Activated CD4-positive, alpha-beta T cell treated with anti-CD3 and anti-CD28 coated beads, Interleukin-2, amount 50 U/mL, for 1 hour (primary cell): ENCODE measurements at places on chromosomes 1 and 21.

DNA sequence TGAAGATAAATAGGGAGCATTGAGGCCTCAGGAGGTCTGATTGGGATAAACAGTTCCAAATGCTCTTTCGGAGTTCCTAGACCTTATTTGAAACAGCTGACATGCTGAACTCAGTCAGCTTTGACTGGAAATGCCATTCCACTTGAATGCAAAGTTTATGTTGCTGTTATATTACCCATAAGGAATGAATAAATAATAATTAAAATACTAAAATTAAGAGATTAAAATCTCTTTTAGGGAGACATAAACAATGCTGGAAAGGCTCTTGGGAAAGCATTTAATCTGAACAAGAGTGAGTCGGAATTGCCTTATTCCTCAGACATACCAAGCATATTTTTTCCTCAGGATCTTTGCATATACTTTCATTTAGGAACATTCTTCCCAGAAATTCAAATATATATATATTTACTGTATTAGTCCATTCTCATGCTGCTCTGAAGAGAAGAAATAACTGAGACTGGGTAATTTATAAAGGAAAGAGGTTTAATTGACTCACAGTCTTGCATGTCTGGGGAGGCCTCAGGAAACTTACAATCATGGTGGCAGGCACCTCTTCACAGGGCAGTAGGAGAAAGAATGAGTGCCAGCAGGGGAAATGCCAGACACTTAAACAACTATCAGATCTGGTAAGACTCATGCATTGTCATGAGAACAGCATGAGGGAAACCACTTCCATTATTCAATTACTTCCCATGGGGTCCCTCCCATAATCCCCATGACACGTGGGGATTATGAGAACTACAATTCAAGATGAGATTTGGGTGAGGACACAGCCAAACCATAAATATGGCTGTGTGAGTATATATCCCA lies 318.2 kb upstream of the PLXNA2 start:
- no peak for DNase-seq

GRCh38 chr1:188715566-188715965 lies 1762.1 kb downstream of the BRINP3 start:
- DNase-seq = no peak

- DNase-seq = no peak
Observed at GRCh38 chr21:41752231-41752681, 14.6 kb downstream of the RIPK4 start.

DNA sequence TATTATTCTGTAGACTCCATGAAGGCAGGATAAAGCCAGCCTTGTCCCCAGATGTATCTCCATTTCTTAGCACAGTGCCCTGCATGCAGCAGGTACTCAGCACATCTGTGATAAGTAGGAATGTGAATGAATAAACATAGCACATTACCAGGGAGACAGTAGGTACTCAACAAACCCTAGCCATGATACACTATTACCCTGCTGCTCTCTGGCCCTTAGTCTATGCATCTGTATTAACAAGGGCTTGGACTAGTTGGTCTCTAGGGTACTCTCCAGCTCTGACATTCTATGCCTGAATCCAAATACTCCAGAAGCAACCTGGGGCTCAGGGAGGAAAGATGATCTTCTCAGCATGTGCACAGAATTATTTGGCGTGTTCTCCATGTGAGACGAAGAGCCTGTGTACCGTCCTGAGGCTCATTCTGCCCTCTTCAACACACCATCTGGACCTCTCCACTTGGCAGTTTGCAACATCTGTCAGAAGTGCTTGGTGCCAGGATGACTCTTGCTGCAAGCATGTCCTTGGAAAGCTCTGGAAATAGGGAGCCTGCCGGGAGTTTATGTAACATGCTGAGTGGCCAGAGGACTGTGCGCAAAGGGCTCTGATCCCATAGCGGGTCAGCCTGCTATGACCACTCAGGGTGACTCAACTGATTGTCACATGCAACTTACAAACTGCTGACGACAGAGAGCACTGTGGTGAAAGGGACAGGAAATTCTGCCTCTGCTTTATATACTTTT lies 228.2 kb upstream of the USP24 start:
- DNase-seq = no peak

DNA sequence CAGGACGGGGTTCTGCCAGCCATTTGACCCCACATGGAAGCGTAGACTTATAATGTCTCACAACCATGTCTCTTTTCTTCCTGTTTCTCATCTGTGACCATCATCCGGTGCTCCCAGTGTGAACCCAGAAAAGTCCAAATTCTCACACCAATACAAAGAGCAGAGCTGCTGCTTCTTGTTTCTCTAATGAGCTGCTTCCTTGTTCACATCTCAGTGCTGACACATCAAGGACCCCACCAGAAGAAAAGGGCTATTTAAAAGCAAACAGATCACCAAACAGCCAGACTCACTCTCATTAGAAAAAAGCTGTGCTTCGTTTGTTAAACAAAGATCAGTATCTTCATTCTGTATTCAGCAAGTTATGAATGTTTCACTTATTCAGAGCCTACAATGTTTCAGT lies 835 bp upstream of the LCE1D start:
- DNase-seq = no peak

GRCh38 chr1:230857822-230858221 lies 10.5 kb downstream of the C1orf198 start:
- DNase-seq = no peak

DNA sequence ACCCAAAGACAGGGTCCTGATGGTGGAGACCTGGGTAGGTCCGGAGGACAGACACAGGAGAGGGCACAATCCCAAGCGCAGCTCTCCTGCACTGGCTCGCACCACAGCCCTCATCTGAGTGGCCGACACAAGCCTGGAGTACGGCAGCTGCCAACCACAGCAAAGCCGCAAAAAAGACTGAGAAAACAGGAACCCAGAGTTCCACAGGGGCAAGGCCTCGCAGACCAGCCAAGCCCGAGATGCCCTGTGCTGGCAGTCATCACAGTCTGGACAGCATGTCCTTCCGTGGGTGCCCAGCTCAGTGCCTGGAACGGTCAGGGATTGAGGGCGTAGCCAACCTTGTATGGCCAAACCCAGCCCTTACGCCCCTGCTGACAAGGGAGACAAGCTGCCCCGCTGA lies 11.4 kb downstream of the ZBTB48 start:
- no peak for DNase-seq

DNA sequence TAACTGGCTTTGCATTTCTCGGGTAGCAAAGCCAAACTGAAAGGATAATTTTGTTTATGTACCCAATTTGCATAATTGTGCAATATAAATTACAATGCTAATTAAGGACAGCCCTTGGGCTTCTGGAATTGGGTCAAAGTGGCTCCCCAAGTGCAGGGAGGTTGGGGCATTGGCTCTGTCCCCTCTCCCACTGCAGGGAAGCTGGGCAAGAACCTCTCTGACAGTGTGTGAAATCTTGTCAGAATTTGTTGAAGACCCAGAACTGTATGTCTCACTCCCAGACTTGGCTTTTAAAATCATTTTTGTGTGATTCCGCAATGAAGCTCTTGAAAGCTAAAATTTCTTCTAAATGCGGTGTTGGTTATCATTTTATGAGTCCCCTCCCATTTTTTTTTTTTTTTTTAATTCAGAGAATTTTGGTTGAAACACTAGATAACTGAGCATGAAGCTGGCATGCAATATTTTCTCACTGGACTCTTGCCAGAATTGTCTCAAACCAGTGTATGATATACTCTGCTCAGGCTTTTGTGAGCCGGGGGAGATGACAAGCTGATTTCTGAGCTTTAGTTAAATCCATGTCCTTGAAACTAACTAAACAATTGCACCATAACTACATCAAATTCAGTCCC lies 878.9 kb upstream of the CXADR start:
- no peak for DNase-seq

- DNase-seq = no peak
Observed at GRCh38 chr1:43779266-43779665, 71.9 kb downstream of the ST3GAL3 start.

DNA sequence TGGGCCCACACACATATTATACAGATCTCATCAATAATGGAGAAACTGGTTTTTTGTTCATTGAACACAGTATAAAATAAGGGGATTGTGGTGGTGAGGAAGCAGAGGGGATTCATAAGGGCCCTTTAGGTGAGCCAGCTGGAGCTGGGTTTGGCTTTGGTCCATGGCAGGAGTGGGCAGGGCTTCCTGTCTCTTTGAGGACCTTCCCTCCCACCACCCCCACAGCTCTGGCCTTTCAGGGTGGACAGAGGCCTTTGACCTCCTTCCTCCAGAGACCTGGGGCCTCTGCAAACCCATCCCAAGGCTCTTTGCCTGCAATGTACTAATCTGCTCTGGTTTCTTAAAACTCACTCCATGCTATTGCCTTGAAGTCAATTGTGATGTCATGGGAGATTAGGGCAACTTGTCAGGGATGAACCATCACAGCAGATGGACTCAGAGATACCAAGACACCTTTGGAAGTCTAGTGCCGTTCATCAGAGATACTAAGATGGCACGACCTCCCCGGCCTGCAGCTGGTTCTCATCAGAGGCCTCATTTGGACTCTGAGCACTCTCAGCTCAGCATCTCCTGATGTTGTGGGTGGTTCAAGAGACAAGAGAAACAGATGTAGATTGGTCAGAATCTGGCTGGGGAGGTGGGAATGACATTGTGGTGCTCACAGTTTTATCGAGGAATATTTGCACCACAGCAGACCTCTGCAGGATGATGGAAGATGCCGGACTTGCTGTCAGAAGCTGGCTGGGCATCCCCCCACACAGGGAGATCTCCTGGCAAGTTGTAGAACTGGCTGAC lies 37.9 kb downstream of the LHX4 start:
- DNase-seq = no peak

- no peak for DNase-seq
Observed at GRCh38 chr1:201088901-201089525, 23.2 kb downstream of the CACNA1S start.

DNA sequence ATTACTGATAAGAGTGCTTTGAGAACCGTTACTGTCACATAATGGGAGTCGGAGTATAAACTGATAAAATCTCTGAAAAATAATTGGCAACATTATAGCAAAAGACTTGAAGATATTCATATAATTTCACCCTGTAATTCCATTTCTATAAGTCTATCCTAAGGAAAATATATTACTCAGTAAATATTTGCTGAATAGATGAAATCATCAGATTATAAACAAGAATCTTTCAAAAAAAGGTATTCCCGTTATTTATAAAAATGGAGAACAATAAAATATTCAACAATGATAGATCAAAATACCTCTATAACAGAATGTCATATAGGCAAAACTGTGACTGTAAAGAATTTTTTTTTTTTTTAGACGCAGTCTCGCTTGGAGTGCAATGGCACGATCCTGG lies 42.4 kb upstream of the PTCH2 start:
- DNase-seq = no peak

DNA sequence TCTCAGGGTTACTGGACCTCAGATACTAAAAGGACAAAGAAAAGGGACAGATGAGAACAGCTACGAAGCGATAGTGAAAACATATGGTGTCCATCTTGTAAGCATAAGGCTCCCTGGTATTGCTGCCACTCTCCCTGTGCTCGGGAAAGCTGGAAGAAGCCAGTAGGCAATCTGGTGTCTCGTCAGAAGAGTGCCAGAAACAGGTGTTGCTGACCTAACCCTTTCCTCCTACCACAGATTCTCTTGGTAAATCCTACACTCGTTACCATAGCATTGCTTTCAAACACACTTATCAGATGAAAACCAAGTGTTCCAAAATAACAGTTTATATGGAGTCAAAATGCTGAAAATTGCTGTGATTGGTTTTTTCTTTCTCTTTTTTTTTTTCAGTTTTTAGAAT lies 146.3 kb downstream of the NRIP1 start:
- no peak for DNase-seq

DNA sequence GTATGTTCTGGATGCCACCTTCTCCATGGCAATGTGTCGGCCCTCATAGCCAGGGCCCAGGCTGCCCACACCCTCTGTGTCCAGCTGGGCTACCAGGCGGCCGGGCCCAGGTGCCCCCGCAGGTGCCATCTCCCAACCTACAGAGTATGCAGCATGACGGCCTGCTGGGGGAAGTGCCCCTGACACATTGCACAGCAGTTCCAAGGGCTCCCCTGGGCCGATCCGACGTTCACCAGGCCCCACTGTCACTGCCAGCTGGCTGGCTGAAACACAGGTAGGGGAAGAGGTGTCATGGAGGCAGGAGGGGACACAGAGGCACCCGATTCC lies 5.4 kb downstream of the IGSF8 start:
- DNase-seq = no peak

DNA sequence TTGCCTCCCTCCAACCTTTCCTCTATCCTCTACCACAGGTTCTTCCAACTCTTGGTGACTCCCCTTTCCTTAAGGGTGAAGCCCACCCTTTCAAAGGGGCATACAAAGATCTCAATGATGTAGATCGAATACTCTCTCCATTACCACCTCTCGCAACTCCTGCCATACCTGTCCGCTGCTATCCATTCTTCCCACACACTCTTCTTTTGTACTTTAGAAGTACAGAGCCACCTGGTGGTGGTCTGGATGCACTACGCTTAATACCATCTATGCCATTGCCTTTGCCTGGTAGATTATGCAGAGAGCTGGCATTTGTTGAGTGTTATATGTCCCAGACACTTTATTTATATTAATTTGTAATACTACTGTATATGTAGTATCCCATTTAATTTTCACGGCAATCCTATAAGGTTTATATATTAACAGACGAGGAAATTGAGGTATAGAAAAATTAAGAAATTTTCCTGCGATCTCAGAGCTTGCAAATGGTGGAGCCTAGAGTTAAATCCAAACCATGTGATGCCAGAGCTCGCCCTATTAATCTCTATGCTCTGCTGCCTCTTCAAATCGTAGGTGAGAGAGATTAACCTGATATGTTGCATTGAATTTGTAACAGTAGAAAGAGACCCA lies 22.9 kb downstream of the TSHB start:
- DNase-seq = peak; percentile 60

GRCh38 chr1:91872000-91872399 lies 14.0 kb downstream of the TGFBR3 start:
- no peak for DNase-seq

DNA sequence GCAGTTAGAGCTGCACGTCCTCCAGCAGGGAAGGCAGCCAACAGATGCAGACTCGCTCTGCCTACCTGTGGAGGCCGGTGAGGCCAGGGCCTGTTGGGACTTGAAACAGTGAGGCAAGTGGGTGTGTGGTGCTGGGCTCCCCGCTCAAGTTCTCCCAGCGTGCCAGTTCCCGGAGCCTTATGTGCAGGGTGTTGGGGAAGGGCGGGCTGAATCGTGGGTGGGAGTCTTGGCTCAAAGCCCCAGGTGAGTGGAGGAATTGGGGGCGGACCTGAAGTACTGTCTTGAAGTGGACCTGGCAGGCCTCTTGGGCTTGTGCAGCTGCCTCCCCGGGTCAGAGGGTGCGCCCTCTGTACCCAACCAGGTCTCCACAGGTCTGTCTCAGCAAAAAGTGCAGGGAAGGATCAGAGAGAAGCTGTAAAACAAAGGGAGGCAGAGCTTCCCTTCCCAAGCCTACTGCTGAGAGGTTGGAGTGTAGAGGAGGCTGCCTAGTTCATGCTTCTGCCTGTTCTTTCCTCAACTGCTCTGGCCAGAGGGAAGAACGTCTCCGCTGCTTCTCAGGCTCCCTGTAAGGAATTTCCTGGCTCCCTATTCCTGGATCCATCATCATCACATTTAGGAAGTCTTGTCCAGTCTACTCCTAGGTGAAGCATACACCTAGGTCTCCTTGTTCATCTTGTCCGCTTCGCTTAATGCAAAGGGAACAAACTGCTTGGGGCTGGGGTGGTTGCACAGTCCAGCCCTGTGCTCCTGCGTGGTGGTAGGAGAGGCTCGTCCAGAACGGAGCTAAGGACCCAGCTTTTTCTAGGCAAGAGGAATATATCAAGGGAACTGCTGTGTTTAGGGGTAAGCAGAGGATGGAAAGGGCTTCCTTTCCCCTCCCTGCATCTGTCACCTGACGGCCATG lies 14.9 kb downstream of the UTP11 start:
- DNase-seq = no peak

- no peak for DNase-seq
Observed at GRCh38 chr1:93056214-93056613, 22.9 kb upstream of the MTF2 start.
